ENCODE measurements at places on chromosomes 6 and 20. TPM values are rescaled to one million over a fixed set of nuclear protein-coding genes. Genes with fewer than 3 reads are reported as not detected.

GPX5 gene
- total RNA-seq, result not detected

PLG gene
- not detected for total RNA-seq

NMBR gene
- total RNA-seq, result not detected

SPDEF gene
- not detected for total RNA-seq

SCGN gene
- not detected for total RNA-seq

ADA gene
- 2.4 TPM for total RNA-seq
